ENCODE measurements at places on chromosomes 5 and 9. TPM values are rescaled to one million over a fixed set of nuclear protein-coding genes. Genes with fewer than 3 reads are reported as not detected.
A peak's percentile ranks its signal among the peaks of the same experiment; 100 is the strongest.

SPATA6L gene
- 1.0 TPM for polyA plus RNA-seq

GRCh38 chr5:172878933-172879752 lies 45.1 kb downstream of the ERGIC1 start:
- DNase-seq = no peak

GRCh38 chr5:145324767-145325479 lies 510.2 kb downstream of the PRELID2 start:
- DNase-seq = no peak

CHSY3 gene
- polyA plus RNA-seq = 0.53 TPM

GRCh38 chr5:17113174-17113958 lies 104.1 kb upstream of the BASP1 start:
- DNase-seq = no peak

DNA sequence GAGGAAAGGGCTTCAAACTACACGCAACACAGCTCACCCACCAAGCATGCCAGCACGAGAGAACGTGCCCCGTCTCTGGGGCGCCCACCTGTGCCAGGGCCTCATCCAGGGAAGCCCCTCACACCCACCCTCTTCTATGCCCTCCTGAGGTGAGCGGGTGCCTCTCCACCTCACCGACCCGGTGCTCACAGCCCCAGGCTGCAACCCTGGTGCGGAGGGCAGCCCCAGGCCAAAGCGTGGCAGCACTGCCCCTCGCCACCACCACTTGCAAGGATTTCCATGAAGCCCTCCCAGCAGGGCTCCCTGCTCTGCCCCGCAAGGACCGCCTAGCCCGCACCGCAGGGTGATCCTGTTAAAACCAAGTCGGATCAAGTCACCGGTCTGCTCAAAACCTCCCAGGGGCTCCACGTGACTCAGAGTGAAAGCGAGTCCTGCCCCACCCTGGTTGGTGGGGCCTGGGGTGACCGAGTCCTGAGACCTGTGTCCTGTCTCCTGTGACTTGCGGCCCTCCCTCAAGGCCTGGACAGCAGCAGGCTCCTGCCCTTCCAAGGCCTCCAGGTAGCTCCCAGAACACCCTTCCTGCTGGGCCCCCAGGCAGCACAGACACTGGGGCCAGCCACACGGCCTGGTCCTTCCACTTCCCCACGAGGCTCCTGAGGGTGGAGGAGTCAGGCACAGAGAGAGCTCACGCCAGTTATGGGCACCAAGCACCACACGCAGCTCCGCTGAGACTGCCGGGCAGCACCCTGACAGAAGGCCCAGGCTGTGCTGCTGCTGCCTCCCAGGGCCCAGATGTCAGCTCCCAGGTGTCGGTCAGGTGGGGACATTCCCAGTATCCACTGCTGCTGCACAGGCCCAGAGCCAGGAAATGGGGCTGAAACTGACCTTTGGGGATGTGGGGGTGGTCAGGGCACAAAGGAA lies 12.7 kb downstream of the BRD3 start:
- no peak for DNase-seq

ELAVL2 gene
- polyA plus RNA-seq = 2.8 TPM

- DNase-seq = no peak
Observed at GRCh38 chr5:54616031-54616430, 98.5 kb downstream of the SNX18 start.

DNA sequence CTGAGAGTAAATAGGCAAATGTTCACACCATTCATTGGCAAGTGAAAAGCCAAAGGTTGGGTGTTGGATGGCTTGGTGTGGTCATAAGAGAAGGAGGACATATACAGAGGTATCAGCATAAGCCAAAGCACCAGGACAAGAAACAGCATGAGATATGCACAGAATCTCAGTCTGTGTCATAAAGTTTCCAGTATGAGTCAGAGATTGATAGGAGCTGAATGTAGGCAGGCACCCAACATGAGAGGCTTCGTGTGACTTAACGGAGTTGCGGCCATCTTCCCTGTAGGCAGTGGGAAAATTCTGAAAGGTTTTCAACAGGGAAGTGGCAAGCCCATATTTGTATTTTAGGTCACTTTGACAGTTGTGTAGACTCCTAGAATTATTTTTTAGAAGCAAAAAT lies 54.5 kb downstream of the SNCAIP start:
- DNase-seq = no peak

GRCh38 chr5:63055421-63055820 lies 476.8 kb downstream of the LRRC70 start:
- DNase-seq = no peak

- DNase-seq = no peak
Observed at GRCh38 chr5:113000466-113000865, 23.9 kb downstream of the DCP2 start.

PCDHB10 gene
- polyA plus RNA-seq = 8.4 TPM

LCN15 gene
- polyA plus RNA-seq = 32.6 TPM

- peak; percentile 39 for DNase-seq
Observed at GRCh38 chr5:92644266-92644886, 936.6 kb downstream of the NR2F1-AS1 start.

DNA sequence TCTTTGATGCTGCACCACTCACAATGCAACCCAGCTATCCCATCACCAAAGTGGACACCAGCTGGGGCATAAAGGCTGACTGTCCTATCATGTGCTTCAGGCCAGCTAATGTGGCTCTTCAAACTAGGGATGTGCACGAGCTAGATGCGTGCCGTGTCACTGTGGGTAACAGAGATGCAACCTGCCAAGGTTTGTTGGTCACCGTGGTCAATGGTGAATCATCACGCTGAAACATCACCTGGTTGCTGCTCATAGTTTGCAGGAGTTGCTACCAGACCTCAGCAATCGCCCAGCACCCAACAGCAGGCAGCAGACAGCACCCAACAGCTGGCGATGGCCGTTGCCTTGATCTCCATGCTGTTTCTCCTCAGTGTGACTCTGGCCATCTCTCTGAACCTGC lies 2.1 kb upstream of the PCDHGA1 start:
- no peak for DNase-seq
